ENCODE measurements at places on chromosomes 7 and 10. TPM values are rescaled to one million over a fixed set of nuclear protein-coding genes. Genes with fewer than 3 reads are reported as not detected.

DNA sequence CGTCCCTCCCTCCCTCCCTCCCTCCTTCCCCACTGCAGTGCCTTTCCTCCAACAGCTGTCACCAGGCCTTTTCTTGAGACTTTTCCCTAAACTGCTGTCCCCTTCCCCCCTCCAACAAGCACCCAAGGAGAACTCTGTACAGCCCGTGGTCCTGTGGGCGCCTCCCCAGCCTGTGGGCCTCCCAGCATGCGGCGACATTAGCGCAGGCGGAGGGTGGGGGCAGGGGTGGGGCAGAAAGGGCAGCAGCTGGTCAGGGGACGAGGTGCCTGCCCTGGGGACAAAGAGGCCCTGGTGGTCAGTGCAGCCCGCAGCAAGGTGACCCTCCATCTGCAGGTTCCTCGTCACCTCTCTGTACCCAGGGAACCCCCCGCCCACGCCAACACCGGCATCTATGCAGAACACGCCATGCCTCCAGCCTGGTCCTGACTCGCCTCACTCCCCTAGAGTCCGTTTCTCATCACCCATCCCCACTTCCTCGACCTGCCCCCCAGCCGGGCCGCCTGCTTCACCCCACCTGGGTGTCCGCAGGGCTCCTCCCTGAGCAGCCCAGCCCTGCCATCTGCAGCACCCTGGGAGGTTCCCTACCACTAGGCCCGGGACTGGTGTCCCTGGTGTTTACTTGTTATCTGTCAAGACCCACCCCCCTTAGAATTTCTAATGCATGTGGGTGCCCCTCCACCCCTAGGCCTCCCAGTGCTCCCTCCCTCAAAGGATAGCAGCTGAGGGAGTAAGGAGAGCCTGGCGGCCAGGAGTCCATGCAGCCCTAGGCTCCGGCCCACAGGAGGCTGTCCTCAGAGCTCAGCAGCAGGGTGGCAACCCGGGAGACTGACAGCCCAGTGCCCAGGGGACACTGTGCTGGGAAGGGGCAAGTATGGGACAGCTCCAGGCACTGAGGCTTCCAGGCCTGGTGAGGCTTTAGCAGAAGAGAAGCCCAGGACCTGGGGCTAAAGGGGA, 147.8 kb downstream of the ARHGAP22 start:
- H3K4me1 ChIP-seq, result peaks cover 6% of the 10 kb centered on the region
- H3K27ac ChIP-seq, result no peak overlapping the region
- no peak overlapping the region for H3K4me3 ChIP-seq
- no peaks in the 10 kb centered on the region for H3K36me3 ChIP-seq
- no peaks in the 10 kb centered on the region for H3K27me3 ChIP-seq
- DNase-seq, result peak; percentile 87

GRCh38 chr10:132455986-132456847, 59.2 kb downstream of the PWWP2B start:
- peak; percentile 82 for DNase-seq
- no peak overlapping the region for H3K27ac ChIP-seq
- H3K4me1 ChIP-seq, result peaks cover 4% of the 10 kb centered on the region

DNA sequence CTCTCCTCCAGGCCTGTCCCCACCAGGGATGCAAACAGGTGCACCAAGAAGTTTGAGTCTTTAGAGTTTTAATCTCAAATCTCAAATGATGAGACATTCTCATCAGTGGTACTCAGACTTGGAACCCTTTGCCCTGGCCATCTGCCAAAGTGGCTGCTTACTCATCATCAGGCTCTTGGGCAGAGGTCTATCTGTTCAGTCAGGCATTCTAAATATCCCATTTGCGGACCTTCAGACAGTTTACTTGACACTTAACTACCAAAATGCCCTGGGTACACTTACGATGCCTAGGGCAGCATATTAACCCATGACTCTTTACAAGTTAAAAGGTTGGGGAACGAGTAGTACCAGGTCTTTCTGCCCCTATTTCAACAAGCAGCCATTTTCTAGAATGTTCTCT, 61.2 kb upstream of the YAE1 start:
- H3K4me1 ChIP-seq, result peaks cover 7% of the 10 kb centered on the region
- no peak overlapping the region for H3K27ac ChIP-seq
- H3K27me3 ChIP-seq, result peaks cover 10% of the 10 kb centered on the region
- H3K4me3 ChIP-seq, result no peak overlapping the region
- H3K36me3 ChIP-seq, result no peaks in the 10 kb centered on the region
- no peak for DNase-seq

- H3K4me3 ChIP-seq, result no peak overlapping the region
- DNase-seq, result no peak
- no peaks in the 10 kb centered on the region for H3K27me3 ChIP-seq
These were observed 325.5 kb downstream of the GRID1 start for GRCh38 chr10:86041116-86041515.

DNA sequence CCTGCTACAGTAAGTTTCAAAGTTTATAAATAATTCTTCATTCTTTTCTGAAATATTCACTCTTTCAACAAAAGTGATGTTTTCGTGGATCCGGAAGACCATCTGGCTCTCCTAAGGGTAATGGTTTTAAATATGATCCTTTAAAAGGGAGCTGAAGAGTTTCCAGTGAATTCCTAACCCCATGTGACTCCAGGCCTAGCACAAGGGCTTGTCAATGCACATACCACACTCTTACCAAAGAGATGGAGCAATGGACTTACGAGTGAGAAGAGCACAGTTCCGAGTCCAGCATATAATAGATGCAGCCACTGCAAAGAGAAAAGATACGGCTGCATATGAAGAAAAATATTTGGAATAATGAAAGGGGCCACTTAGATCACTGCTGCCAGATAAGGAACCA, 32.1 kb upstream of the GATAD1 start:
- H3K4me1 ChIP-seq, result no peaks in the 10 kb centered on the region
- H3K4me3 ChIP-seq, result no peak overlapping the region
- no peaks in the 10 kb centered on the region for H3K36me3 ChIP-seq
- no peak for DNase-seq
- H3K27ac ChIP-seq, result no peak overlapping the region

DNA sequence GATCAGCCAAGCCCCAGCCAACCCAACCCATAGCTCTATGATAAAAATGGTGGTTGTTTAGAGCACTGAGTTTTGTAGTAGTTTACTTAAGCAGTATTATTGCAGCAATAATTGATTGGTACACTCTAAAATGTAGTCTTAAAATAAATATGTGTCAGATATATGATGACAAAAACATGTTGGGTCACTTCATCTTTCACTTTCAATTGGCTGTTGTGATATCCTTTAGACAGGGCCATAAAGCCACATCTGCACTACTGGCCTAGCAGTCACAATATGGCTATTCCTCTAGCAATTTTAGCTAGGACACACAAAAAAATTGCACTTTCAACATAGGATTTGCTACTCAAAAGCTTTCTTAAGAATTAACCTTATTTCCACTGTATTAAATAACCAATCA, 5.9 kb upstream of the CAV1 start:
- DNase-seq, result no peak
- no peak overlapping the region for H3K4me3 ChIP-seq
- no peak overlapping the region for H3K27ac ChIP-seq

GRCh38 chr10:1372212-1372611, 316.0 kb downstream of the WDR37 start:
- DNase-seq, result no peak
- H3K4me3 ChIP-seq, result no peak overlapping the region
- no peaks in the 10 kb centered on the region for H3K4me1 ChIP-seq
- no peaks in the 10 kb centered on the region for H3K36me3 ChIP-seq

GRCh38 chr10:62723375-62723774, 81.1 kb upstream of the ADO start:
- no peak overlapping the region for H3K27ac ChIP-seq
- H3K27me3 ChIP-seq, result peaks cover 2% of the 10 kb centered on the region
- H3K36me3 ChIP-seq, result no peaks in the 10 kb centered on the region

- peaks cover 6% of the 10 kb centered on the region for H3K36me3 ChIP-seq
- H3K4me3 ChIP-seq, result no peak overlapping the region
- peaks cover 45% of the 10 kb centered on the region for H3K4me1 ChIP-seq
- DNase-seq, result no peak
- H3K27me3 ChIP-seq, result no peaks in the 10 kb centered on the region
These were observed 103.5 kb downstream of the HIPK2 start for GRCh38 chr7:139674341-139674740.

DNA sequence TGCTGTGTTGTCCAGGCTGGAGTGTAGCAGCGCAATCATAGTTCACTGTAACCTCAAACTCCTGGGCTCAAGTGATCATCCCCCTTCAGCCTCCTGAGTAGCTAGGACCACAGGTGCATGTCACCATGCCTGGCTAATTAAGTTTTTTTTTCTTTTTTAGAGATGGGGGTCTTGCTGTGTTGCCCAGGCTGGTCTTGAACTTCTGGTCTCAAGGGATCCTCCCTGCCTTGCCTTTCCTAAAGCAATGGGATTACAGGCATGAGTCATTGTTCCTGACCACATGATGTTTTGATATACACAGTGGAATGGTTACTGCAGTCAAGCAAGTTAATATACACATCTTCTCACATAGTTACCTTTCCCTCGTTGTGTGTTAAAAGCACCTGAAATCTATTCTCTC, 140.3 kb downstream of the GPR85 start:
- no peak overlapping the region for H3K4me3 ChIP-seq
- H3K27ac ChIP-seq, result no peak overlapping the region
- no peak for DNase-seq
- H3K27me3 ChIP-seq, result peaks cover 41% of the 10 kb centered on the region

GRCh38 chr7:111803015-111803758, 240.9 kb upstream of the IMMP2L start:
- H3K27me3 ChIP-seq, result no peaks in the 10 kb centered on the region
- no peak for DNase-seq
- peak overlapping the region; percentile 55 for H3K27ac ChIP-seq
- H3K4me1 ChIP-seq, result peaks cover 28% of the 10 kb centered on the region

GRCh38 chr7:53428045-53428444, 392.6 kb downstream of the POM121L12 start:
- H3K27me3 ChIP-seq, result no peaks in the 10 kb centered on the region
- no peaks in the 10 kb centered on the region for H3K4me1 ChIP-seq

GRCh38 chr10:90871279-90871765, 452 bp upstream of the RPP30 start:
- peak overlapping the region; percentile 97 for H3K4me3 ChIP-seq
- peak overlapping the region; percentile 94 for H3K27ac ChIP-seq
- peaks cover 33% of the 10 kb centered on the region for H3K27me3 ChIP-seq
- peaks cover 8% of the 10 kb centered on the region for H3K36me3 ChIP-seq
- DNase-seq, result no peak

- H3K4me1 ChIP-seq, result peaks cover 28% of the 10 kb centered on the region
- H3K27me3 ChIP-seq, result no peaks in the 10 kb centered on the region
- H3K4me3 ChIP-seq, result peak overlapping the region; percentile 12
- DNase-seq, result no peak
- peak overlapping the region; percentile 95 for H3K27ac ChIP-seq
These were observed 52.0 kb downstream of the P4HA1 start for GRCh38 chr10:73044378-73045285.

GRCh38 chr10:92702301-92702916, 12.7 kb downstream of the HHEX start:
- no peak overlapping the region for H3K4me3 ChIP-seq
- peaks cover 14% of the 10 kb centered on the region for H3K4me1 ChIP-seq
- no peaks in the 10 kb centered on the region for H3K36me3 ChIP-seq
- DNase-seq, result no peak

DNA sequence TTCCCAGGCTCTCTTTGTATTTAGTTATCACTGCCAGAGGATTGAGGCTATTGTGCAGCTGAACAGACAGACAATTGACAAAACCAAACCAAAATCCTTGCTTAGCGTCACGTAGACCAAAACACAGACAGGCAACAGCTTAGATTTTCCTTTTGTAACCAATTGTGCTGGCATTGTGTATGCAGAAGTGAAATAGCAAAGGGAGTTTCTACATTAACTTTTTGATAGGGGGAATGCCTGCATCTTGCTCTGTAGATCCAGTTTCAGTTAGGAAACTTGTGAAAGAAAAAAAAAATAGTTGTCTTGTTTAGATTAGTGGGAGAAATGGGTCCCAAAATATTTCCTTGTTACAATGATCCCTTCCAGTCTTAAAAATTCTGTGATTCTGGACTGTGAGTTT, 333.8 kb downstream of the BBS9 start:
- peaks cover 2% of the 10 kb centered on the region for H3K36me3 ChIP-seq
- no peak overlapping the region for H3K27ac ChIP-seq
- H3K4me3 ChIP-seq, result no peak overlapping the region
- H3K4me1 ChIP-seq, result no peaks in the 10 kb centered on the region

DNA sequence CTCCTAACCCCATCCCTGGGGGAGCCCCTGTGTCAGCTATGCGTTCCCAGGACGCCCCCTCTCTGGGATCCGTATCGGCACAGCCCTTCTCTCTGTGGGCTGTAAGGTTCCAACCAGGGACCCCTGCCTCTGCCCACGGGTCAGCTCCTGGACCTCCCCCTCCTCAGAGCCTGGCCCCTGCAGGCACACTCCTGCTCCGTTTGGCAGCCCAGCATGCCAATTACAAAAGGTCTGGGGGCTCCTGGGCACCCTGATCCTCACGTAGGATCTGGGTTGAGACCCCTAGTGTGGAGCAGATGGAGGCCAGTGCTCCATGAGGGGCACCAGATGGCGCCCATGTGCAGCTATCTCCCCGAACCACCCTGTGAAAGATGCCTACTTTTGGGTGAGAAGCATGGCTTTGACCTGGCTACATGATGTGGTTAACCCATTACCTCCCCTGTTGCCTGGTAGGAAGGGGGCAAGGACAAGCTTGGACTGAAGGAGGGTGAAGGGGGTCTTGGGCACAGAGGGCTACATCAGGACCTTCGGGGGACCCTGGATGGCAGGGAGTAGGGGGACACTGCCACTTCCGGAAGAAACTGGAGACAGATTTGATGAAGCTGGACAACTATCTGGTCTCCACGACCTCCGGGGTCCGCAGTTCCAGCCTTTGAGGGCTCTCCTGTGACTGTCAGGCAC, 9.0 kb downstream of the TACR2 start:
- peak overlapping the region; percentile 59 for H3K4me3 ChIP-seq
- H3K27ac ChIP-seq, result peak overlapping the region; percentile 18
- peak; percentile 54 for DNase-seq
- peaks cover 25% of the 10 kb centered on the region for H3K4me1 ChIP-seq
- H3K27me3 ChIP-seq, result no peaks in the 10 kb centered on the region
- peaks cover 3% of the 10 kb centered on the region for H3K36me3 ChIP-seq

GRCh38 chr10:60834401-60834800, 56.1 kb downstream of the CDK1 start:
- no peaks in the 10 kb centered on the region for H3K36me3 ChIP-seq
- no peak overlapping the region for H3K27ac ChIP-seq
- H3K27me3 ChIP-seq, result no peaks in the 10 kb centered on the region
- no peak for DNase-seq
- H3K4me1 ChIP-seq, result peaks cover 22% of the 10 kb centered on the region
- no peak overlapping the region for H3K4me3 ChIP-seq

Gene CLCN1
- total RNA-seq, result not detected

Gene VIM
- 4,580 TPM for total RNA-seq

Gene SEC61G
- total RNA-seq, result 194 TPM

Gene AMPH
- total RNA-seq, result 2.9 TPM

Gene PIP
- not detected for total RNA-seq

Gene C7orf33
- total RNA-seq, result not detected

Gene PTPRN2
- total RNA-seq, result 0.36 TPM

Gene GATA3
- total RNA-seq, result not detected

Gene GALNT11
- total RNA-seq, result 62.1 TPM

Gene C10orf67
- not detected for total RNA-seq

Gene PPP1R9A
- 4.1 TPM for total RNA-seq

Gene FKBP9
- total RNA-seq, result 335 TPM
